ENCODE measurements at places on chromosomes 4 and X.

GRCh38 chrX:94932278-94932965 lies 1258.4 kb downstream of the FAM133A start:
- DNase-seq = no peak

GRCh38 chr4:53365121-53365485 lies 758 bp downstream of the SCFD2 start:
- no peak for DNase-seq

DNA sequence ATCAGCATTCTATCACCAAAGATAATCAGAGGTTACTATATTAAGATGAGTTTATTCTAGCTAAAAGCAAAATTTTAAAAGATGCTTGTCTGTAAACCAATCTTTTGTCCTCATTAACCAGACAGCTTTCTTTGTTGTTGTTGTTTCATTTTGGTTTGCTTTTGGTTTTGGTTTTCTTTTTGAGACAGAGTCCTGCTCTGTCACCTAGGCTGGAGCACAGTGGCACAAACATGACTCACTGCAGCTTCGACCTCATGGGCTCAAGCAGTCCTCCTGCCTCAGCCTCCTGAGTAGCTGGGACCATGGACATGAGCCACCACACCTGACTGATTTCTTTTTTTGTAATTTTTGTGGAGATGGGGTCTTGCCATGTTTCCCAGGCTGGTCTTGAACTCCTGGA lies 102.9 kb downstream of the COX18 start:
- no peak for DNase-seq

DNA sequence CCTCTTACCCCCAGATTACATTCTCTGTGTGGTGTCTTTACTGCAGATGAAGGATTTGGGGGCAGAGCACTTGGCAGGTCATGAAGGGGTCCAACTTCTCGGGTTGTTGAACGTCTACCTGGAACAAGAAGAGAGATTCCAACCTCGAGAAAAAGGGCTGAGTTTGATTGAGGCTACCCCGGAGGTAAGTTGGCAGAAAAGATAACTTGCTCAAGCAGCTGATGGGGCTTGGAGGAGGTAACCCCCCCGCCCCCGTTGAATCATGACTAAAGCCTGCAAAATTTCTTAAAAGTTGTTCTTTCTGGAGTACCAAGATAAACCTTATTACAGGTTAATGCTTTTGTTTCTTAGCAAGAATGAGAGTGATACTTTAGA lies 1.5 kb downstream of the CCNG2 start:
- DNase-seq = no peak

- DNase-seq = no peak
Observed at GRCh38 chr4:41057467-41057866, 156.9 kb downstream of the APBB2 start.

GRCh38 chrX:142828129-142828528 lies 197.6 kb upstream of the SPANXN4 start:
- no peak for DNase-seq

DNA sequence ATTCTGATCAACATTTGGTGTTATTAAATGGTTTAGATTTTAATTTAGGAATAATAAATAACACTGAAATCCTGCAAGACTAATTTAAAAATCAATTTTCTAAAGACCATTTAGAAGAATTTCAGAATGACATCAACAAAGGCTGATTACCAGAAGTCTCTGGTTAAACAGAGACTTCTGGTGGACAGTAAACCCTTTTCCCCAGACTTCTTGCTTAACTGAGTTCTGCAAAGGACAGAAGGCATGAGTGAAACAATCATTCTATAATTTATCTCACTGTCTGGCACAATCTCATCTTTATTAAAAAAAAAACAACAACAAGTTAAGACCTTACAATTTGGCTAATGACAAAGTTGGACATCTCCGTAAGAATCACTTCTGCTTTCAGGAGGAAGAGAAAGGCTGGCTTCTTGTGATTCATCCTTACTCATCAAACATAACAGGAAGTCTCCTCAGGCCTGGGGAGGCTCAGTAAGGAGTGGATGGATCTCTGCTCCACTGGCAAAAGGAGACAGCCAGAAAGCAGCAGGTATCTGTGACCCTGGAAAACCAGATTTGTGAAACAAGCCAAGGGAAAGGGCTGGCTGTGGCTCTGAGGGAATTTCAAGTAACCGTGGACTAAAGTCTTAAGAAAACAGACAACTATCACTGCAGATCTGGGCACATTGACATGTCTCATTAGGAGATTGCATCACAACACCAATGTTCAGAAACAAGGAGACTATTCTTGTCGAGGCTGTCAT lies 908 bp upstream of the TLR6 start:
- DNase-seq = peak; percentile 38

GRCh38 chr4:143251348-143251747 lies 66.6 kb downstream of the USP38 start:
- no peak for DNase-seq

- DNase-seq = no peak
Observed at GRCh38 chr4:7655511-7656243, 220.9 kb upstream of the PSAPL1 start.
